Thoracic aorta endothelial cell (primary cell): ENCODE measurements at places on chromosomes 13 and 19. TPM values are rescaled to one million over a fixed set of nuclear protein-coding genes. Genes with fewer than 3 reads are reported as not detected.

IPO5 gene
- 265 and 284 TPM in 2 replicates for total RNA-seq

STARD13 gene
- total RNA-seq = 29.0 and 42.8 TPM in 2 replicates

TINCR gene
- total RNA-seq = not detected in 2 replicates

CKM gene
- not detected in 2 replicates for total RNA-seq
